ENCODE measurements at places on chromosomes 6 and 20.
A peak's percentile ranks its signal among the peaks of the same experiment; 100 is the strongest.

- DNase-seq: no peak
Measured at GRCh38 chr6:3384241-3385143, 72.4 kb downstream of the SLC22A23 start.

GRCh38 chr20:9360431-9360830 is 154.0 kb upstream of the LAMP5 start:
- no peak for DNase-seq

DNA sequence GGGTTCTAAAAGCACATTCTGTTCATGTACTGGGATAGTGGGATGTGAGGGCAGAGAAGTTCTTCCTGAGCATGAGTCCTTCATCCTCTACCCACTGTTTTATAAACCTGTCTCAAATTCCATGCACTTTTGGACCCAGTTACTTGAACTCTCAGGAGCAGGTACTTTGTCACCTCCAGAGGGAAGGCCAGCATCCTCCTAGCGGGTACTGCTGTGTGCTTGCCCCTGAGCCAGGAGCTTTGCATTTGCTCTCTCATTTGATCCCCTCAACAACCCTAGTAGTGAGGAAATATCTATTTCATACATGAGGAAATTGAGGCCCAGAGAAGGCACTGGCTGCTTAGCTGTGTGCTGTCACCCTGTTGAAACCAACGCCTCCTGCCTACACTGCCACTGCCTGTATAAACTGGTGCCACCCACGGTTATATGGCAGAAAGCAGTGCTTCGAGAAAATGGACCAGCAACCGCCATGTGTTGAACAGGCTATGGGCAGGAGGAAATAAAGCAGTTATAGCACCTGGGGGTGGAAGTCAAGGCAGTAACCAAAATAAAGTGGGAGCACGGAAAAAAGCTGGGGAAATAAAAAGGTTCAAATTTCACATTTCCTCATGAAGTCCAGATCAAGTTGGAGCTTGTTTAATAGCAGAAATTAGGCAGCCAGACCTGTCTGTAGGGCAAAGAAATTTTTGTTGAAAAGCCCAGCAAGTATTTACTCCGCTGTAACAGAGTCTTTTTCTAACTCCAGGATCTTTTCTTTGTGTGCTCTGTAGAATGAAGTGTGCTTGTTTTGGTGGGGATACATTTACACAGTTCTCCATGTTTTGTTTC is 38.0 kb downstream of the KLHL31 start:
- DNase-seq: no peak

DNA sequence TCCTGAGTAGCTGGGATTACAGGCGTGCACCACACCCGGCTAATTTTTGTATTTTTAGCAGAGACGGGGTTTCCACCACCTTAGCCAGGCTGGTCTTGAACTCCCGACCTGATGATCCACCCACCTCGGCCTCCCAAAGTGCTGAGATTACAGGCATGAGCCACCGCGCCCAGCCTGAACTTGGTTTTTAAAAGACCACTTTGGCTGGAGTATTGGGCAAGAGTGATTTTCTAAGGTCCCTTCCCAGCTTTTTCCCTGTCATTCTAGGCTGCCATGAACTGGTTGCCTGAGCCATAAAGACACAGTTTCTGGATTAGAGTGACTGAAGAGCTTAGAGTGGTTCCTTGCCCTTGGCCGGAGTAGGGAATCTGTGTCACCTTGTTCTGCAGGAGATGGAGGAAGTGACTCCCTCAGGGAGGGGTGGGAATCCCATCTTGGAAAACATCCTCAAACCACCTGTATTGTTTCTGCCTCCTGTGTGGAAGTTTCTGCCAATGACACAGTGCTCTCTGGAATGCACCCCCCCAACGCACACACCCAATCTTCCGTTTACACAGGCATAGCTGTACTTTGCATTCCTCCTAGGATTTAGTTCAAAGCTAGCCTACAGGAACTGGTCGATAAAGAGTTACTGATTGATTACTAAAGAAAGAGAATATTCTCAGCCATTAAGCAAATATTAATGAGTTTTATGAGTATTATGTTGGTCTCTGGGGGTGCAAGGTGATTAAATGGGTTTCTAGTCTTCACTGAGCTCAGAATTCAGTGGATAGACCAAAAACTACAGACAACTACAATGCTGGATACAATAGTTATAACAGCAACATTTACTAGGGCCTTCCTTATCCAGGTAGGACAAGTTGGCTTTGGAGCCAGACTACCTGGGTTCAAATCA is 18.2 kb downstream of the BCL2L1 start:
- no peak for DNase-seq

GRCh38 chr6:90581146-90581545 is 5.7 kb downstream of the MAP3K7 start:
- DNase-seq: no peak

- no peak for DNase-seq
Measured at GRCh38 chr6:150027806-150028565, 2.7 kb upstream of the RAET1L start.

GRCh38 chr20:41339957-41340326 is 679 bp upstream of the LPIN3 start:
- peak; percentile 75 for DNase-seq

DNA sequence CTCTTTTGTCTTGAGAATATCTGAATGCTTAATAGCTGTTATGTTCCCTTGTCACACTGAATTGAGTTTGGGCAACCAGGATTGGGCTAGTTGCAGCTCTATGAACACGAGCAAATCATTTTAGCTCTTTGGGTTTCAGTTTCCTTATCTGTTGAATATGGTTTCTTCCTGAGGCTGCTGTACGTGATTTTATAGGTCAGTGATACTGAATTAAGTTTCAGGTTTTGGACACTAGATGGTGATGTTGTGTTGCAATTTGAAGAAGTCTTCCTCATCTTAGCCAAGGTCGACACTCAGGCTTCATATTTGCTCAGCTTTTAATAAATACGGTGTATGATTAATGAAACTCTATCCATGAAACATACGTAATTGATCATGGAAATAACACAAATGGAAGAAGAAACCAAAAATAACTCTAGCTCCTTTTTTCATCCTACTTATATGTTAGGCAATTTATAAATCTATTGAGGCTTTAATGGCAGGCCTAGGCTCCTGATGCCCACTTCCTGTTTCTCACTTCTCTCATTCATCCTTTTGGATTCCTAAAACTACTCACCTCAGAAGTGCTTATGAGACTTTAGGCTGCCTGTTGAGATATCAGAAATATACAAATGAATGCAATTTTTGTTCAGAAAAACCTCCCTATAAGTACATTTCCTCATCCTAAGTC is 354.1 kb upstream of the MAP3K7 start:
- no peak for DNase-seq

DNA sequence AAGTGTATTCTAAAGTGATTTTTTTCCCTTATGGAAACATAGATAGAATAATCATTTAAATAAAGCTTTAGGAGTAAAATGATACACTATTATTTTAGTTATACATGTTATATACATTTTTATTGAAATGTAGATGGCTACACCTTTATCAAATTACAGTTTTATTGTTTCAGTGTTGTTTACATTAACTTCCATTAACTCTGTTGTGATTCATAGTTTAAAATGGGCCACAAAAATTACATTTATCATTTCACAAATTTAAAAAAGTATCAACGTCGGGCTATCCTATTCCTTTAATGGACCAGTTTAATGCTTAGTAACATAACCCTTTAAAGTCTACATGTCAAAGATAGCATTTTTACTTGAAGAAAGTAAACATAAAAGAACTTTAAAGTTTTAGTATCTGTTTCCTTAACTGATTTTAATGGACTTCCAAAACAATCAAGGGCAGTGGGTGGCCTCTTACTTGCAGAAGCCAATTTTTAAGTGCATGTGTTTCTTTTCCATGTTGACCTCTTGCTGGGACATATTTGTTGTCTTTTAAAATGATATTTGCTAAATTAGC is 47.8 kb upstream of the FLRT3 start:
- no peak for DNase-seq

GRCh38 chr6:30200551-30201281 is 12.5 kb downstream of the TRIM26 start:
- DNase-seq: no peak

GRCh38 chr20:15772826-15773225 is 800.4 kb downstream of the KIF16B start:
- no peak for DNase-seq

DNA sequence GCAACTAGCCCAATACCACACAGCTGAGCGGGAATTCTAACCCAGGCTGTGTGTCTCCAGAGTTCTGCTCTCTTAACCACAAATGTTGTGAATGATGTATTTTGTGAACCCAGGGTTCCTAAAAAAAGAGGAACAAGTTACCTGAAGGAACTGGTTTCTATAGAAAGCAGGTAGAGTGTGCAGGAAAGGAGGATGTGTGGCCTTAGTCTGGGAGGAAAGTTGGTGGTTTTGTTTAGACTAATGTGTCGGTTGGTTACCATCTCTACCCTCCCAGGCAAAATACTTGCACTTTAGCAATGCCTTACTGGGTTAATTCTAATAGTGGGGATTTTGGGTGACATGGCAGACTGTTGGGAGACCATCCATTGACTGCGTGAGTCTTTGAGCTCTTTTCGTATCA is 143.3 kb downstream of the SCP2D1 start:
- DNase-seq: no peak

GRCh38 chr20:60977901-60978300 is 274.2 kb upstream of the CDH4 start:
- DNase-seq: no peak

DNA sequence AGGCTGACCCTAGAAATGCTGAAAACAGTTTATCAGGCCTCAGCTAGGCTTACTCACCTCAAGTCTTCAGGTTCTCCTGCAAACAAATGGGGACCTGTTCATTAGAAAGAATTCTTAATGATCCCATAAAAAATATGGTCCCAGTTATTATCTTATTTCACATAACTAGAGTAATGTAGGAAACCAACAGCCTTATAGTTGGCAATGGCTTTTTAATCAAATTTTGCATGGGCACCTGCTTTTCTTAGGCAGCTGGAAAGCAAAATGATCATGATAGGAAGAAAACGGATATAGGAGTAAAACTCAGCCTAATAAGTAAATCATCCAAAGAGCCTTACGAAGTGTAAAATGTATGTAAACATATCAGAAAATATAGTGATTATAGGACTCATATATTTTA is 1.3 kb downstream of the NRSN1 start:
- no peak for DNase-seq

GRCh38 chr20:63483834-63484233 is 11.4 kb upstream of the KCNQ2 start:
- DNase-seq: no peak

GRCh38 chr20:38685853-38686473 is 38.3 kb upstream of the SLC32A1 start:
- DNase-seq: no peak

DNA sequence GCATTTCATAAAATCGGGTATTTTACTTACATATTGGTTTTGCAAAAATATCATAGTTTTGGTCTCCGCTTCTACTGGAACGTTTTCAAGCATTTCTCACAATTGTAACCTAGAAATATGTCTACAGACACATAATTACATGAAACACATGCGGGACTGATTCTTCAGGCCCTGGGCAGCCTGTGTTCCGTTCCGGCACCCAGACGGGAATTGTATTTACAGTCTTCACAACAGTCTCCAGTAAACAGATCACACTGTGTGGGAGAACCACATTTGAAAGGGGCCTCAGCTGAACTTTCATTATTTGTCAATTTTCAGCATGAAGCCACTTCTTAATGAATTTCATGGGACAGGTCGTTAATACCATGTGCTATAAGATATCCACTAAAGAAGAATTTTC is 196.9 kb downstream of the DST start:
- no peak for DNase-seq

DNA sequence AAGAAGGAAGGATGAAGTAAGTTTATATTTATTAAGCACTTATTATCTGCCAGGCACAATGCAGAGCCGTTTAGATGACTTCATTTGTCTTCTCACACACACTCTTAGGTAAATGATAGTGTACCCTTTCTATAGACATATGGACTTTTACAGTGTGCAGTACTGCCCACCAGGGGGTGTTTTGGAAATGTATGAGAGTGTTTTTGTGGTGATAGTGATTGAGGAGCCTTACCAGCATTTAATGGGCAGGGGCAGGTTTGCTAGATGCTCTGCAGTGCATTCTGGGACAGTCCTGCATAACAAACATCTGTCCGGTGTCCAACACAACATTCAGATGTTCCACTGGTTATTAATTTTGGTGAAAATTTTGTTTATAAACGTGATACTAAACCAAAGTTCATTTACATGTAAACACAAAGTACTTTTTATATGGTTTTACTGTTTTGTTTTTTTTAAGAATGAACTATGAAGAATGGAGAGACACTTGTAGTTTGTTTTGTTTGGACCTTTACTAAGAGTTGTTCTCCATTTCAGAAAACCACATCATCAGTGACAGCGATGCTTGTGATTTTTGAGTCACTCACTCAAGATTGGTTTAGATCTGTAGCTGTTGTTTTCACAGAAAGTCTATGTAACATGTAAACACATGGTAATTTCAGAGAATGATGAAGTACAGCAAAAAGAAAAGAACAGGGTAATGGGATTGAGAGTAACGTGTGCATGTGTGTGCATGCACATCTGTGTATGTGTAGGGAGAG is 19.9 kb downstream of the KCNS1 start:
- DNase-seq: no peak

- no peak for DNase-seq
Measured at GRCh38 chr20:35145141-35145564, 2.0 kb downstream of the EDEM2 start.

DNA sequence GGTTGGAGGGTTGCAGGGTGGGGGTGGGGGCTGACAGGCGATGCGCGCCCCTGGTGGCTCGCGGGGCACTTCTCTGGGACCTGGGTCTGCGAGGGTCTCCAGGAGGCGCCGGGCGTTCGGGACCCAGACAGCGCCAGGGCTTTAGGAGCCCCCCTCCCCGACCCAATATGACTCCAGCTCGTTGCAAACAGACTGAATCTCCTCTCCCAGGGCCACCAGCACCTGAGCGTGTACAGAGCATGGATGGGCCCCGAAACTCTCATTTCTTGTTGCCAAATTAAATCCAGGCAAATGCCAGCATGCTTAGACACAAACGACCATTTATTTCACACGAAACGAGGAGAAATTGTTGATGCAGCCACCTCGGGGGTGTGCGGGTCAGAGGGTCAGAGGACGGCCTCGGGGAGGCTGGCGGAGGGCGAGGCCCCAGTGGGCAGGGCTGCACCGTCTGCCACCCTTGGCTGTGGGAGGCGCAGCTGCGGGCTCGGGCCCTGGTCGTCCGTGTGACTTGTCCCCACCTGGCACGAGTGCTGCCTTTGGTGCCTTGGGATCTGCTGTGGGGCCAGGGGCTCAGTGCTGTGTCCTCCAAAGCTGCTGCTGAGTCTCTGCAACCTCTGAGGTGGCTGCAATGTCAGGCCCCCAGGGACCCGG is 20.9 kb upstream of the GATA5 start:
- no peak for DNase-seq

GRCh38 chr6:16608444-16608843 is 152.8 kb downstream of the ATXN1 start:
- no peak for DNase-seq

- DNase-seq: no peak
Measured at GRCh38 chr6:92159046-92159445, 1260.3 kb downstream of the EPHA7 start.
